ENCODE measurements at places on chromosomes 7 and 10. TPM values are rescaled to one million over a fixed set of nuclear protein-coding genes. Genes with fewer than 3 reads are reported as not detected.

SCART1 gene
- 3.7 TPM for total RNA-seq

POU6F2 gene
- 0.27 TPM for total RNA-seq

TLL2 gene
- 1.3 TPM for total RNA-seq

- H3K27ac ChIP-seq = no peak overlapping the region
- peaks cover 25% of the 10 kb centered on the region for H3K36me3 ChIP-seq
- H3K27me3 ChIP-seq = no peaks in the 10 kb centered on the region
- DNase-seq = no peak
- no peak overlapping the region for H3K4me3 ChIP-seq
- peaks cover 3% of the 10 kb centered on the region for H3K4me1 ChIP-seq
These were observed 19.7 kb upstream of the CHST12 start for GRCh38 chr7:2383543-2384274.

- DNase-seq = peak; percentile 43
- H3K27me3 ChIP-seq = no peaks in the 10 kb centered on the region
- no peaks in the 10 kb centered on the region for H3K36me3 ChIP-seq
- no peak overlapping the region for H3K27ac ChIP-seq
These were observed 22.4 kb upstream of the FOXK1 start for GRCh38 chr7:4659551-4660286.

GRCh38 chr7:29139191-29139590 is 7.1 kb downstream of the CPVL start:
- H3K36me3 ChIP-seq = no peaks in the 10 kb centered on the region
- DNase-seq = no peak
- no peak overlapping the region for H3K27ac ChIP-seq
- peaks cover 14% of the 10 kb centered on the region for H3K4me1 ChIP-seq
- no peaks in the 10 kb centered on the region for H3K27me3 ChIP-seq
- H3K4me3 ChIP-seq = no peak overlapping the region

- DNase-seq = no peak
- no peak overlapping the region for H3K27ac ChIP-seq
These were observed 192.7 kb downstream of the CELF2 start for GRCh38 chr10:11210211-11210922.

DNA sequence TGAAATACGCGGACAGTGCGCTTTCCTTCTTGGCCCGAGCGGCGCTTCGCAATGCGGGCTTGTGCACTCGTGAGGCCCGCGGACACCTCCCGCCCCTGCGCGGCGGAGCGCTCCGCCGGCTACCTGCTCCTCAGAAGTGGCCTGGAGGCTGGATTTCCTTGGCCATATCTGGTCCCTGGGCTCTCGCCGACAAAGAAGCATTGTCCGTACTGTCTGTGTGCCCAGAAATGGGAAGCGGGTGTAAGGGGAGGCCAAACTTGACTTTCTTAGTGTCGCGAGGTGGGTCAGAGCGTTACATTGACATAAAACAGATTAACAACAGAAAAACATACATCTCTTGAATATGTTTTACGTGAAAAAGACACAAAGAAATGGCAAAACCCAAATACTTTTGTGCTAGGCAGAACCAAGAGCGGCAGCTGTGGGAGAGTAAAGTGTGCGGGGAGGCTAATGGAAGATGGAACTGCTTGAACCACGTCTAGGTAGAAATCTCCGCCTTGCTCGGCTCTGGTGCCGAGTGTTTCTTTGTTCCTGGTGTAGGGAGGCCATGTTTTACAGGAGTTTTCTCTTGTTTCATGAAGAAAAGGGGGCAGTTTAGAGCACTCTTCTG is 1.4 kb downstream of the LANCL2 start:
- peak overlapping the region; percentile 84 for H3K4me3 ChIP-seq
- no peak for DNase-seq
- H3K4me1 ChIP-seq = peaks cover 19% of the 10 kb centered on the region
- H3K27ac ChIP-seq = peak overlapping the region; percentile 97

DNA sequence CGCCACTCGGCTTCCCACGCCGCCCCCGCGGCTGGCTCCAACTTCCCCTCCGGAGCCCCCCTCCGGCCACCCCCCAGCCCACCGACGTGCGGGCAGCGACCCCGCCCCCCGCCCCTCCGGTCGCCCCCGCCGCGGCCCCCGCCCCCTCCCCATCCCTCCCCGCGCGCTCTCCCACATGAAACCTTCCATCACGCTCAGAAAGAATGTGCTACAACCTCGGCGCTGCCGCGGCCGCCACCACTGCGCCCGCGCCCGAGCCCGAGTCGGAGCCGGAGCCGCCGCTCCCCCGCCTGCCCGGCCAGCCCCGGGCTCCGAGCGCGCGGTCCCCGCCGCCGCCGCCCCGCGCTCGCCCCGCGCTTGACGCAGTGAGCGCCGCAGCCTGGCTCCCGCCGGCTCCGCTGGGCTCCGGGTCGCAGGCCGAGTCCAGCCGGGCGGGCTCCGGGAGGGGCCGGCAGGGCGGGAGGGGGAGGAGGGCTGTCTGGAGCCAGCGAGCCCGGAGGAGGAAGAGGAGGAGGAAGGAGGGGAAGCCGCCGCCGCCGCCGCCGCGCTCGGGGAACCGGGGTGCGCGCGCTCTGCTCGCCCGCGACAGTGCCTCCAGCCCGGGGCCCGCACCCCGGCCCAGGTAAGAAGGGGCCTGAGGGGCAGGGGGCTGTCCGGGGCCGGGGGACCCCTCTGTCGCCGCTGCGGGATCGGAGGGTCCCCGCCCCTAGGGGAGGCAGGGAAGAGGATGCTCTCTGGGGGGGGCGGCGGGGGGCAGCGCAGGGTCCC is 4.3 kb upstream of the ELFN1 start:
- DNase-seq = no peak
- H3K4me3 ChIP-seq = peak overlapping the region; percentile 54
- H3K27me3 ChIP-seq = no peaks in the 10 kb centered on the region

GRCh38 chr7:37531225-37531624 is 82.6 kb upstream of the ELMO1 start:
- no peaks in the 10 kb centered on the region for H3K4me1 ChIP-seq
- no peak for DNase-seq
- H3K4me3 ChIP-seq = no peak overlapping the region
- no peaks in the 10 kb centered on the region for H3K27me3 ChIP-seq

DNA sequence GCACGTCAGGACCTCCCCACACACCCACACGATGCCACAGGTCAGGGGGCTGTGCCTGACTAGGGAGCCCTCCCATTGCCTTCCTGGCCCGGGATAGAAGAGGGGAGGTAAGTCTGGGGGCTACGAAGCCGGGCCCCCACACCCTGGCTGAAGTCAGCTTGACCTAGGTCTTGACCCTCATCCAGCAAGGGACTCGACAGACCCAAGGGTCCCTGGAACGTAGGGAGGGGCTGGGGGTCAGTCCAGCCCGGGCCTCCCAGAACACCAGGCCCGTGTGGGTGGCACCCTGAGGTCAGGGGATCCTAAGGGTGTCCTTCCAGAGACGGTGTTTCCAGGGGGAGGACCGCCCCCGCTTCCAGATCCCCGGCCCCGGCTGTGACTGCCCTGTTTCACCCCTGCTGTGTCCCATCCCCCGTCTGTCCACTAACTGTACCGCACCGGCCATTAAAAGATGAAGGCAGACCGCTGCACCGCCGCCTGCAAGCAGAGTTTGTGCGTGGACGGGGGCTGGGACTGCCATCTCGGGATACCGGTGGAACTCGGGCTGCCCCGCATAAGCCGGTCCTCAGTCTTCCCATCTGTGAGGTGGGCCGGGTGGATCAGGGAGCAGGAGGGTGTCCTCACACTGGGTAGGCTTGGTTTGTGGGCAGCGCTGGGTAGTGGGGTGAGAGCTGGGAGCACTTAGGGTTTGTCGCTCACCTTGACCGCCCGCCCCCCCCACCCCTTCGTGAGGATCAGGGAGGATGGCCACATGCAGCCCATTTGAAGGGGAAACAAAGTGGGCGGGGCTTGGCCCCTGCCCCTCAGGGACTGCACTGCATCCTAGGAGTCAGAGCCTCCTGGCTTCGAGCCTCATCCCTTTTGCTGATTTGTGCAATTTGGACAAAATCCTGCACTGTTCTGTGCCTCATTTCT is 21.1 kb downstream of the SLC29A4 start:
- no peak for DNase-seq
- H3K27me3 ChIP-seq = no peaks in the 10 kb centered on the region
- H3K27ac ChIP-seq = no peak overlapping the region
- H3K36me3 ChIP-seq = no peaks in the 10 kb centered on the region

DNA sequence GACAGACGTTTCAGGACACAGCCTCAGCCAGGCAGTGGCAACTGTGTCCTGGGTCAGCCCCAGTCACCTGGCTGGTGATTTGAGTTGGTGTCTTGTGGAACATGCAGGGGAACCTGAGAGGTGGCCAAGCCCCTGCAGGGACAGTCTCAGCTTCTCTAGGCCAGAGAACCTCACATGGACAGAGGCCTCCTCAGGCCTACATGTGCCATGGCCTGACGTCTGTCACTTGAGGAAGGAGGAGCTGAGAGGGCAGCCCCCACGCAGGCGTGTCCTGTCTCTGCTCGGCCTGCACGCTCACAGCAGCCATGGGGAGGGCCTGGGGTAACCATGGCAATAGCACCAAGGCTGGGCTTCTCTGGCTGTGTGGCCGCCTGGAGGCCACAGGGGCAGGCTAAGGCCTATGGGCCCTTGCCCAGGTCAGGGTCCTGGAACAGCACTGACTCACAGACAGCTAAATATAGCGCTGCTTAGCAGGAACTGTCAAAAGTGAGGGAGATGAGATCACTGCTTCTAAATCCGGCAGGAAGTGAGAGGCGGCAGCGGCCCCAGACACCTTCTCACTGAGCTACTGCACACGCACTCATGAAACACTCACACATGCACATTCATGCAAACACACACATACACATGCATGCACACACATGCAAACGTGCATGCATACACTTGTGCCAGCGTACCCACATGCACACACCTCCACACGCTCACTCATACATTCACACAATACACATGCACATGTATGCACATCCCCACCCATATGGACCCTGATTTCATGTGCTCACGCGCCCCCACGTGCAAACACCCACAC is 57.0 kb downstream of the YKT6 start:
- no peak overlapping the region for H3K4me3 ChIP-seq
- no peak overlapping the region for H3K27ac ChIP-seq
- no peaks in the 10 kb centered on the region for H3K36me3 ChIP-seq
- H3K27me3 ChIP-seq = no peaks in the 10 kb centered on the region
- DNase-seq = no peak

GRCh38 chr7:105011831-105012502 is 2.0 kb upstream of the KMT2E start:
- peaks cover 15% of the 10 kb centered on the region for H3K4me1 ChIP-seq
- peak overlapping the region; percentile 98 for H3K27ac ChIP-seq
- no peak for DNase-seq
- H3K36me3 ChIP-seq = no peaks in the 10 kb centered on the region
